Hematopoietic multipotent progenitor cell treated with erythropoietin and hydrocortisone succinate and interleukin-3 and kit ligand, for 6 days (in vitro differentiated cells): ENCODE measurements at places on chromosomes 2 and 18.
A peak's percentile ranks its signal among the peaks of the same experiment; 100 is the strongest.

- no peak for DNase-seq
Observed at GRCh38 chr2:102438578-102438977, 15.6 kb downstream of the IL18RAP start.

DNA sequence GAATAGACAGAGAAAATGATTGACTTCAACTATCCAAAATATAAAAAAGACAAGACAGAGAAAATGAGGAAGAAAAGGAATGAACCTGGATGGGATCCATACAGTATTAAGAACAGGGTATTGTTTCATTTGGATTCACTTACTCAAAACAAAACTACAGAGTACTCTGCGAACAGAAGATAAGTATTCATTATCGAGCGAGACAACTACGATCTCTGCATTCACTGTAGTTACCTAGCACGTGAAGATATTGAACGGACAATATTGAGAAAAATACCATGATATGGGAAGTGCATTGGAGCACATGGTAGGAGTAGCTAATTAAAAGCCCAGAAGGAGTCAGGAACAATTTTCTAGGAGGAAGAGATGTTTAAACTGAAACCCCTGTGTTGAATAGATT lies 1.0 kb upstream of the ORC2 start:
- DNase-seq: peak; percentile 27

GRCh38 chr2:170468557-170468956 lies 246.6 kb upstream of the SP5 start:
- no peak for DNase-seq

GRCh38 chr18:49444581-49444980 lies 15.9 kb downstream of the DYM start:
- no peak for DNase-seq

DNA sequence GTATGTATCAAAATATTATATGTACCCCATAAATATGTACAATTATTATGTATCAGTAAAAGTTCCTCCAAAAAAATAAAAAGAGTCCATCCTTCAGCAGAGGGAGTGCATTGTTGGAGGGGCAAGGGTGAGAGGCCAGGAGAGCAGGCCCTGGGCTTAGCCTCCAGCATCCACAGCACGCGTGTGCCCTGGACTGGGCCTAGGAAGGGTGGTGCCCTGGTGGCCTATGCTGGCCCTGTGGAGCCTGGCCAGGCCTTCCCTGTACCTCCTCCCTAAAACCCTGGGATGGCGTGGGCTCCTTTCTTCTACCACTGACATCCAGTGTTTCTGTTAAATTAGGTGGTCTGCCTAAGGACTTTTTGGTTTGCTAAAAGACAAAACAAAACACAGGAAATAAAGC lies 93.4 kb downstream of the SH3RF3 start:
- no peak for DNase-seq

DNA sequence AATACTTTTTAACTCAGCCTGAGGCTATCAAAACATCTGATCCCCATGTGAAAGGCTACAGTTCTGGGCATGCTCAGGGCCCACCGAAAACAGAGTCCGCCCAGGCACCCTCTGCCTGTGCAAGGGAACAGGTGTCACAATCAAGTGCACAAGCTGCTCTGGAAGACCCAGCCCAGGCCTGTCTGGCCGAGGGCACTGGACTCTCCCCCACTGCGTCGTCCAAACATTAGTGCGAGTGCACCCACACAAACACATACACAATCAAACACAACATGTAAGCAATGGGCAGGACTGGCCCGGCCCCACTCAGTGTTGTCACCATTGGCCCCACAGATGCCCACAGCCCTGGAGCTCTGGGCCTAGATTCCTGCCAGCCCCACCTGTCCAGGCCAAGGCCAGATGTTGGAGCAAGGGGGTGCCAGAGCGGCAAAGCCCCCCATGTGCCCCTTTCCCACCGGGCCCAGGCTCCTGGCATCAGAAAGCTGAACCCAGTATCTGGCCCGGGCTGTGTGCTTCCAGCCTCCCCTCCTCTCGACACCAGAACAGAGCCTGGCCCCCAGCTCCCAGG lies 617 bp upstream of the ALPG start:
- no peak for DNase-seq
